MCF 10A (cell line): ENCODE measurements at places on chromosomes 3 and 15. TPM values are rescaled to one million over a fixed set of nuclear protein-coding genes. Genes with fewer than 3 reads are reported as not detected.

Gene GRAMD1C
- 0.64 and 0.79 TPM in 2 replicates for total RNA-seq

Gene DUOX1
- total RNA-seq: 15.1 and 16.9 TPM in 2 replicates

Gene LMAN1L
- total RNA-seq: 0.23 TPM in 1 of 2 replicates, not detected in the other

Gene SLC12A8
- 8.5 and 13.0 TPM in 2 replicates for total RNA-seq

Gene ACAN
- total RNA-seq: not detected in 2 replicates

Gene NR2F2
- 9.6 and 10.9 TPM in 2 replicates for total RNA-seq

Gene NEK10
- total RNA-seq: 0.44 and 1.1 TPM in 2 replicates

Gene ZNF660
- not detected in 2 replicates for total RNA-seq

Gene ACAP2
- 53.2 and 64.3 TPM in 2 replicates for total RNA-seq

Gene RHCG
- not detected in 2 replicates for total RNA-seq

Gene HES1
- total RNA-seq: 34.6 and 37.8 TPM in 2 replicates

Gene TXNRD3
- 10.0 and 12.9 TPM in 2 replicates for total RNA-seq

Gene FBXW12
- total RNA-seq: not detected in 2 replicates

Gene CCDC54
- total RNA-seq: not detected in 2 replicates

Gene A4GNT
- not detected in 2 replicates for total RNA-seq

Gene PCOLCE2
- total RNA-seq: 3.2 and 3.4 TPM in 2 replicates

Gene SLC6A11
- total RNA-seq: 1.4 and 1.5 TPM in 2 replicates

Gene PROS1
- 15.6 and 17.4 TPM in 2 replicates for total RNA-seq

Gene OXSM
- total RNA-seq: 21.7 and 22.4 TPM in 2 replicates

Gene TNFSF10
- 0.25 and 0.54 TPM in 2 replicates for total RNA-seq

Gene EFHB
- 1.4 and 1.5 TPM in 2 replicates for total RNA-seq

Gene C3orf49
- total RNA-seq: not detected in 2 replicates

Gene GOLGA8O
- 0.76 and 2.6 TPM in 2 replicates for total RNA-seq

Gene GABRA5
- total RNA-seq: not detected in 2 replicates

Gene CLRN1
- total RNA-seq: not detected in 2 replicates

Gene SEMA3G
- total RNA-seq: 0.12 TPM in 1 of 2 replicates, not detected in the other

Gene MYEF2
- total RNA-seq: 27.6 and 28.4 TPM in 2 replicates

Gene ANKRD63
- total RNA-seq: not detected in 2 replicates

Gene BOC
- 1.8 and 2.3 TPM in 2 replicates for total RNA-seq

Gene NPAP1
- total RNA-seq: not detected in 2 replicates
